Smooth muscle cell of the coronary artery (primary cell): ENCODE measurements at places on chromosomes 2 and 18. TPM values are rescaled to one million over a fixed set of nuclear protein-coding genes. Genes with fewer than 3 reads are reported as not detected.

CASP10 gene
- total RNA-seq = 4.8 and 6.2 TPM in 2 replicates

GRHL1 gene
- 0.08 and 0.70 TPM in 2 replicates for total RNA-seq

GALNT5 gene
- total RNA-seq = 15.1 and 73.1 TPM in 2 replicates

DSC2 gene
- 0.23 TPM in 1 of 2 replicates, not detected in the other for total RNA-seq

DRC1 gene
- not detected in 2 replicates for total RNA-seq

RESP18 gene
- total RNA-seq = not detected in 2 replicates

BOLL gene
- total RNA-seq = not detected in 2 replicates

BMP10 gene
- not detected in 2 replicates for total RNA-seq

ADAM17 gene
- total RNA-seq = 43.4 and 74.4 TPM in 2 replicates

CIDEA gene
- total RNA-seq = not detected in 2 replicates

ARHGEF33 gene
- total RNA-seq = 0.15 and 0.59 TPM in 2 replicates

MOB4 gene
- total RNA-seq = 18.3 and 27.8 TPM in 2 replicates

ITGA4 gene
- total RNA-seq = 8.9 and 63.1 TPM in 2 replicates

SNORC gene
- total RNA-seq = 0.59 and 0.83 TPM in 2 replicates

FOXI3 gene
- total RNA-seq = not detected in 2 replicates

ADCYAP1 gene
- under 0.01 TPM in 1 of 2 replicates, not detected in the other for total RNA-seq

EHBP1 gene
- 29.0 and 110 TPM in 2 replicates for total RNA-seq

C2orf78 gene
- total RNA-seq = not detected in 2 replicates

DNAH6 gene
- under 0.01 TPM in 1 of 2 replicates, not detected in the other for total RNA-seq

RND3 gene
- 287 and 474 TPM in 2 replicates for total RNA-seq

TP53I3 gene
- total RNA-seq = 18.8 and 42.2 TPM in 2 replicates

SULT1C2 gene
- 1.1 TPM in 1 of 2 replicates, not detected in the other for total RNA-seq

TTR gene
- not detected in 2 replicates for total RNA-seq
